ENCODE measurements at places on chromosomes 2 and 18. TPM values are rescaled to one million over a fixed set of nuclear protein-coding genes. Genes with fewer than 3 reads are reported as not detected.

HRH4 gene
- 0.02 TPM for total RNA-seq

THSD7B gene
- not detected for total RNA-seq

ABCG8 gene
- not detected for total RNA-seq

NT5DC4 gene
- total RNA-seq = not detected

CYP1B1 gene
- 8.5 TPM for total RNA-seq

REG3A gene
- not detected for total RNA-seq

CYS1 gene
- total RNA-seq = 1.4 TPM

CMPK2 gene
- 1.3 TPM for total RNA-seq

MOGAT1 gene
- total RNA-seq = not detected

SLC9A4 gene
- total RNA-seq = not detected

DTNA gene
- 0.18 TPM for total RNA-seq

APOB gene
- not detected for total RNA-seq

NHEJ1 gene
- total RNA-seq = 18.3 TPM

GPR45 gene
- not detected for total RNA-seq

RPL37A gene
- total RNA-seq = 5,480 TPM

STPG4 gene
- 0.10 TPM for total RNA-seq

KCNG3 gene
- 0.62 TPM for total RNA-seq

ST6GAL2 gene
- 15.6 TPM for total RNA-seq

SIX2 gene
- 0.27 TPM for total RNA-seq

ZNF512 gene
- total RNA-seq = 17.1 TPM

GALNT5 gene
- 2.1 TPM for total RNA-seq

ST8SIA3 gene
- not detected for total RNA-seq

CYP26B1 gene
- total RNA-seq = 14.5 TPM

Data from A549 treated with RU486 at 1 μM for 4 hours (cell line).